Activated naive CD4-positive, alpha-beta T cell (primary cell): ENCODE measurements at places on chromosomes 2 and 18.

GRCh38 chr2:39608686-39609441 lies 56.9 kb upstream of the TMEM178A start:
- DNase-seq, result no peak

DNA sequence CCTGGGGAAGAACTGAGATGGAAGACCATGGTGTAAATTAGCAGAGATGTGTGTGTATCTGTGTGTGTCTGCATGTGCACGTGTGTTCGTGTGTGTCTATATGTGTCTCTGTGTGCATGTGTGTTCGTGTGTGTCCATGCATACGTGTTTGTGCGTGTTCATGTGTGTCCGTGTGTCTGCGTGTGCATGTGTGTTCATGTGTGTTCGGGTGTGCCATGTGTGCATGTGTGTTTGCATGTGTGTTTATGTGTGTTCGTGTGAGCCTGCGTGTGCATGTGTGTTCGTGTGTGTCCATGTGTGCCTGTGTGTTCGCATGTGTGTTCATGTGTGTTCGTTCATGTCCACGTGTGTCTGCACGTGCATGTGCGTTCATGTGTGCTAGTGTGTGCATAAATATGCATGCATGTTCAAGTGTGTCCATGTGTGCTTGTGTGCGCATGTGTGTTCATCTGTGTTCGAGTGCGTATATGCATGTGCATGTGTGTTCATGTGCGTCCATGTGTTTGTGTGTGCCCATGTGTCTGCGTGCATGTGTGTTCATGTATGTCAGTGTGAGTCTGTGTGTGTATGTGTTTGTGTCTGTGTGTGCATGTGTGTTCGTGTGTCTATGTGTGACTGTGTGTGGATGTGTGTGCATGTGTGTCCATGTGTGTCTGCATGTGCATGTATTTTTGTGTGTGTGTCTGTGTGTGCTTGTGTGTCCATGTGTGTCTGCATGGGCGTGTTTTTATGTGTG lies 3.1 kb downstream of the NEU2 start:
- DNase-seq, result no peak

- no peak for DNase-seq
Observed at GRCh38 chr2:108536133-108536780, 2.0 kb downstream of the LIMS1 start.

- no peak for DNase-seq
Observed at GRCh38 chr2:211439011-211439410, 882.6 kb downstream of the CPS1 start.

DNA sequence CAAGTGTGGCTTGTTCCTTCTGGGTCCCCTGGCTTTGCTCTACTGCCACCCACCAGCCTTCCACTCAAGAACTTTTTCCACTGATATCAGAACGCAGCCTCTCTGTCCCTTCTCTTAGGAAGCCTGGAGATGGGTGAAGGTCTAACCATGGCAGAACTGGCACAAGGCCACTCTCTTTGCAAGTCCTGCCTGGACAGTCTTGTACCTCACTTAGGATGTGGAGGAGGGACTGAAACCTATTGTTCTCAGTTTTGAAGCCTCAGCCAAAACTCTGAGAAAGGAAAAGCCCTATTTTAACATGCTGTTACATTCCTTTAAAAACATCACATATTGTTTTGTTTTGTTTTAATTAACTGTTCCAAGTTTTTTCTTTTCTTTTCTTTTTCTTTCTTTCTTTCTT lies 58.9 kb upstream of the NCOA1 start:
- DNase-seq, result no peak

DNA sequence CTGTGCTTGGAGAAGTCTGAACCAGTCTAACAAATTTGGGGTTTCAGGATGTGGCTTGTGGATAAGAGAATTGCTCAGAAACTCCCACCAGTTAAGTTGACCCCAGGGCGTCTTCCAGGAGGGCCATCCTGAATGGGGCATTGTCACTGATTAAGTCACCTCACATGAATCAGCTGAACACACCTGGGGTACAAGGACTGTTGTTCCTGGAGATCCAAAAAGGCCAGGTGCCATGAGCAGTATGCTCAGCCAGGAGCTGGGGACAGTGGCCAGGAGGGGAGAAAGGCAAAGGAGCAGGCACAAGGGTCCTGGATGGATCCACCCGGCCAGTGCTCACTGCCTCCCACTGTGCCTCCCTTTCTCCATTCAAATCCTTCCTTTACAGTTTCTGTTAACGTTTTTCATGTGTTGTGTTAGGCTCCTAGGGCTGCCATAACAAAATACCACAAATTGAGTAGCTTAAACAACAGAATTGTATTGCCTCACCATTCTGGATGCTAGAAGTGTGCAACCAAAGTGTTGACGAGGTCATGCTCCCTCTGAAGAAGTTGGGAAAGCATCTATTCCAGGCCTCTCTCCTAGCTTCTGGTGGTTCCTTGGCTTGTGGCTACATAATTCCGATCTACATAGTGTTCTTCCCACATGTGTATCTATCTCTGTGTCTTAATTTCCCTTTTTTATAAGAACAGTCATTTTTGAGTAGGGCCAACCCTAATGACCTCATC lies 33.4 kb downstream of the TRABD2A start:
- DNase-seq, result no peak

DNA sequence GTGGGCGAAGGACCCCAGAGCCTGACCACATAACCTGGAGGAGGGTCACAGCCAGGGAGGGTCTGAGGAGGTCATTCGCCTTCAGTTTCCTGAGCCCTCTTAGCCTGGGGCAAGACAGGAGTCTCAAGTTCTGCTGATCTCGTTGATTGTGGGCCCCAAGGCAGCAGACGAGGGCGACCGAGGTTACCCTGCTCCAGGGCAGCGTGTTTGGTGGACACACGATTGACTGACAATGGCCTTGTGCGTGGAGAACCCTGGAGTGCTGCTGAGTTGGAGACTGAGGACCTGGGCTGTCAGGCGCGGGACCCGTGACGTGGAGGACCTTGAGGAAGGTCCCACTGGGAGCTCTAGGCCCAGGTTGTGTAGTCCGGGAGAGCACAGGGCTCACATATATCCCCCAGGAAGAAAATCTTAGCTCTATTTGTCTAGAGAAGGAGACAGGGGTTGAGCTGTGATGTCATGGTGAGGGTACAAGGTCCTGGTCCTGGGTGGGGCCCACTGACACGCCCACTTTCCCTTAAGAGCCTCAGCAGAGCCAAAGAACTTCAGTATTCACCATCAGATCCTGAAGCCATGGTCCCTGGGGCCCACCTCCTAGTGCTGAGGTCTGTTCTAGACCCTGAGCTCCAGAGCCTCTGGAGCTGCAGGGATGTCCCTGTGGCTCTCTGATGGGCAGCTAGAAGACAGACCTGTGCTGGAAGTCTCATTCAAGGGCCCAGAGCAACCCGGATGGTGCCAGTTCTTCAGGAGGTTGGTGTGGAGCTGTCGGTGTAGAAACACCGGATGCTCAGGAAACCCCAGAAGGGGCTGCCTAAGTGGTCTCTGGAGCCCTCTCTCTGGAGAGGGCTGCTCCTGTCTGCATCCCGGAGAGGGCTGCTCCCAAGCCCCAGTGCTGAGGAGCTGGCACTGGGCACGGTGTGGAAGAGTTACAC lies 53.1 kb downstream of the DYSF start:
- DNase-seq, result no peak

- no peak for DNase-seq
Observed at GRCh38 chr2:152827944-152828343, 109.5 kb downstream of the ARL6IP6 start.

- DNase-seq, result no peak
Observed at GRCh38 chr2:157324331-157324843, 1.2 kb downstream of the ERMN start.

- no peak for DNase-seq
Observed at GRCh38 chr2:218371983-218372350, 10.1 kb upstream of the SLC11A1 start.

DNA sequence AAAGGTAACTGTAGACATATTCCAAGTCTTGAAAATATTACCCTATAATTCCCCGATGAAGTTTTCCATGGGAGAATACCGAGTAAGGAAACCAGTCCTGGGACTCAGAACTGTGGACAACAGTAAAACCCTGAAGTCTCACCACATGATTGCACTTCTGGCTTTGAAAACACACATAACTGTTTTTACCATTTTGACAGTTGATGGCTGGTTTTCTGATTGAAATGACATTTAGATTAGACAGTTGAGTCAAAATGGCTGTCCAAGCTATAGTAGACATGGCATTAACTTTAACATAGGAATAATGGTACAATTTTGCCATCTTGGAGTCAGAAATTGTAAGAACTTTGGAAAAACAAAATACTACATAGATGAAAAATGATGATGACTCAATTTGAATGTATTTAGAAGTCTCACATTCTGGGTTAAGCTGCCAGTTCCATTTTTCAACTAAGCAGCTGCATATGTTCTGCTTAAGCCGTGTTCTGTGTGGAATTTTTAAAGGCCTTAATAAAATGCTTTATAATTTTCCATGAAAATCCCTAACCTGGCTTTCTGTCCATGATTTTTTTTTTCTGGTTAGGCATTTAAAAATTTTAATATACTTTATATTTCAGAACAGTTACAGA lies 38.3 kb upstream of the WIPF1 start:
- no peak for DNase-seq

DNA sequence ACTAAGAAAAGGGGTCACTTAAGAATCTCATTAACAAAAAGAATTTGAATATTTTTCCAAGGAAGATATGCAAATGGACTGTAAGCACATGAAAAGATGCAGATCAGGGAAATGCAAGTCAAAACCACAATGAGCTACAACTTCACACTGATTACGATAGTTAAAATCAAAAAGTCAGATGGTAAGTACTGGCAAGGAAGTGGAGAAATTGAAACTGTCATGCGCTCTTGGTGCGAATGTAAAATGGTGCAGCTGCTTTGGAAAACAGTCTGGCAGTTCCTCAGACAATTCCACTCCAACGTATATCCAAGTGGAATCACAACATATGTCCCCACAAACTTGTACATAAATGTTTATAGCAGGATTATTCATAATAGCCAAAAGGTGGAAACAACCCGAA lies 81.4 kb downstream of the MSH2 start:
- DNase-seq, result no peak

GRCh38 chr2:168450171-168450570 lies 5.9 kb upstream of the CERS6 start:
- no peak for DNase-seq

DNA sequence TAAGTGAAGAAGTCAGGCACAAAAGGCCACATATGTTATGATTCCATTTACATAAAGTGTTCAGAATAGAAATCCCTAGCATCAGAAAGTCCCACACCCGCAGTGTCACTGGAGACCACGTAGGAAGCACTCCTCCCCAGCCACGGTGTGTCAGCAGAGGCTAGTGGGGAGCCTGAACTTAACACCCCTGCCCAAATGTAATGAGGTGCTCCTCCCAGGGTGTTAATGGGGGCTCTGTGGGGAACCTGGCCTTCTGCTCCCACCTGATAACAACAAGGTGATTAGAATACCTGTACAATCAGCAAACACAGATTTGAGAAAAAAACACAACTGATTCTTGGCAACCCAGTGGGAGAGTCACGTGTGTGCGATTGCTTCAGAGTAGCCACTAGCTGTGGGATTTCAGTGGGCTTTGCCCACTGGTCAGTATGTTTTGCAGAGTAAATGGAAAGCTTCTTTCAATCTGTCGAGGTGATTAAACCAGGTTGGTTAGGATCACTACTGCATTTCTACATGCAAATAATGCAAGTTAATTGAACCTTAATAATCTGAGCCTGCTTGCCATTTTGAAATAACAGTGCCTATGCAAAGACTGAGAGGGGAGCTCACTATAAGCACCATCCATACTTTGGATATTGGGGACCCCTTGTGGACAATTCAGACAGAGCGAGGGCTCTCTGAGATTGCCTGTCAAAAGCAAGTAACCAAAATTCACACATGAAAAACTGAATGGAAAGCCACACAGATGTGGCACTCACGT lies 20.6 kb upstream of the ATRAID start:
- DNase-seq, result no peak

GRCh38 chr18:25062720-25063119 lies 289.2 kb downstream of the ZNF521 start:
- no peak for DNase-seq

DNA sequence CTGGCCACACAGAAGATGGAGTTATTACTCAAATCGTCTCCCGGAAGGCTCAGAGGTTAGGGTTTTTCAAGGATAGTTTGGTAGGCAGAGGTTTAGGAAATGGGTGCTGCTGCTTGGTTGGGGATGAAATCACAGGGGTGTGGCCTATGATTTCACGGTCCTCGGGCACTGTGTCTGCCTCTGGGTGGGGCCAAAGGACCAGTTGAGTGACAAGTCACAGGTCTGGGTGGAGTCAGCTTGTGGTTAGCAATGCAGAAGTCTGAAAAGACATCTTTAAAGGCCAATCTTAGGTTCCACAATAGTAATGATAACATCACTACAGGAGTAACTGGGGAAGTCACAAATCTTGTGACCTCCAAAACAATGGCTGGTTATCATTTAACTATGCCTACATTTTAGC lies 387.8 kb downstream of the ZNF521 start:
- DNase-seq, result no peak

DNA sequence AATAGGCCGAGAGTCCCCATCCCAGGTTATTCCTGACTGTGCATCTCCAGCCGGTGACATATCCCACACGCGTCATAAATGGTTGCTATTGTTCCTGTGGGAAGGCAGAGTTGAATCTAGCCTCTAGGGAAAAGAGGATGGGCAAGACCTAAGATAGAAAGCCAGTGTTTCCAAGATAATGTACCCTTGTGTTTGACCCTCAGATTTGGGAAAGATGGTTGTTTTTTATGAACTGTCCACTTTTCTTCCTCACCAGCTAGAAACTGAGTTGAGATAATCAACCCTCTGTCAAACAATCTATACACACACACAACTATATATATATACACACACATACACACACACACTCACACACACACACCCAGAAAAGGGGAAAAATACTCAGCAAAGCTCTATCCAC lies 131.0 kb downstream of the PRKCE start:
- DNase-seq, result no peak

- DNase-seq, result no peak
Observed at GRCh38 chr2:7027411-7027810, 110.2 kb downstream of the RNF144A start.

- DNase-seq, result no peak
Observed at GRCh38 chr18:45449418-45450227, 165.7 kb upstream of the SLC14A2 start.

DNA sequence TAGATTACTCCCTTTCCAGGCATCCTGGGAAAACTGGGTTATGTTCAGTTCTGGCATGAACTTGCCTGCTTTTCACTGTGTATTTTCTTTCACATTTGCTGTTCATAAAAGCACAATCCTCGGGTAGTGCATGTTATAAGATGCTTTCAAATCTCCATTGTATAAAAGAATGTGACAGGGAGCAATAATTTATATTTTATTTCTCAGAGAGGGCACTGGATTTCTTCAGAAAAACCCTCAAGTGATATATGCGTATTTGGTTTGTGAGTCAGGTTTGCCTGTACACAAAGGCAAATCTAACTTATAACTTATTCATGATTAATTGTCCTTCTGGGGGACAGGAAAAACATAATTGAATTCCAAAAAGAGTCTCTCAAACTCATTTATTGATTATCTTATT lies 440.7 kb upstream of the MMADHC start:
- DNase-seq, result no peak

DNA sequence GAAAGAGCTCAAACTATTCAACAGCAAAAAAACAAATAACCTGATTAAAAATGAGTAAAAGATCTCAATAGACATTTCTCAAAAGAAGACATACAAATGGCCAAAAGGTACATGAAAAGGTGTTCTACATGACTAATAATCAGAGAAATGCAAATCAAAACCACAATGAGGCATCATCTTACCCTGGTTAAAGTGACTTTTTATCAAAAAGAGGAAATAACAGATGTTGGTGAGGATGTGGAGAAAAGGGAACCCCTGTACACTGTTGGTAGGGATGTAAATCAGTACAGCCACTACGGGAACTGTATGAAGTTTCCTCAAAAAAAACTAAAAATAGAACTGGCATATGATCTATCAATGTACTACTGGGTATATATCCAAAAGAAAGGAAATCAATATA lies 39.8 kb upstream of the TMEM163 start:
- no peak for DNase-seq
